IPS-NIHi11 (cell line): ENCODE measurements at places on chromosomes 3 and 15.

- DNase-seq, result no peak
These were observed 504.6 kb upstream of the NECTIN3 start for GRCh38 chr3:110567029-110567428.

GRCh38 chr3:114076711-114077110 lies 20.2 kb downstream of the QTRT2 start:
- no peak for DNase-seq

GRCh38 chr3:197516517-197516889 lies 39.3 kb downstream of the BDH1 start:
- no peak for DNase-seq

GRCh38 chr3:54549607-54550220 lies 378.1 kb downstream of the LRTM1 start:
- DNase-seq, result no peak
